NCI-H2029 (cell line): ENCODE measurements at places on chromosomes 16 and 17.

GRCh38 chr17:59845595-59846393, 46.9 kb downstream of the TUBD1 start:
- DNase-seq, result peak; percentile 96

DNA sequence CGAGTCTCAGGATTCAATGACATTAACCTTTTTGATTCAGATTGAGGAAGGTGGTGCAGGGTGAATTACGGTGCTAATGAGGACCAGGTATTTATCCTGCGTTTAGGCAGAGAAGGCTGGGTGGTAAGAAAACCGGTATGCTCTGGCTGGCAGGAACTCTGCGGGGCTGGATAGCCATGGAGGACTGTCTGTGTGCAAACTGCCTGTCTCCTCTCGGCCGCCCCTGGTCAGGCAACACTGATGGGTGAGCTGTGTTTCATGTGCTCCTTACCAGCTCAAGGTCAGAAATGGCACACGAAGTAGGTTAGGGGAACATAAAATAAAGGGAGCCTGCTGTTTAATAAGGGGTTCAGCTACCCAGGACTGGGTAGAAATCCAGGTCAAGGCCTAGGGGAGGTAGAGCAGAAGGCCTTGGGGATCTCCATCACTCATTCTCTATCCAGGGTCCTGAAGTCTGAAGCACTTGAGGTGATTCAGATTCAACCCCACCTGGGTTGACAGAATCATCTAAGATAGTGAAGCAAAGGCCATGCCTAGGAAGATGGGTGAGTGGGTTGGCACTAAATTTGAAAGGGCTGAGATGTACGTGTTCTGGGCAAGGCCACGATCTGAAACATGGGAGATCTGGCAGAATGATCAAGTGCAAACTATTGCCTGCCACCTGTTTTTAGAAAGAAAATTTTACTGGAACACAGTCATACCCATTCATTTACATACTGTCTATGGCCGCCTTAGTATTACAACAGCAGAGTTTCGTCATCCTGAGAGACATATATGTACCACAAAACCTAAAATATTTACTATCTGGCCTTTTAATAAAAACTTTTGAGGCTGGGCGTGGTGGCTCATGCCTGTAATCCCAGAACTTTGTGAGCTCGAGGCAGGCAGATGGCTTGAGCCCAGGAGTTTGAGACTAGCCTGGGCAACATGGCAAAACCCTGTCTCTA, 292.5 kb downstream of the XYLT1 start:
- DNase-seq, result no peak

DNA sequence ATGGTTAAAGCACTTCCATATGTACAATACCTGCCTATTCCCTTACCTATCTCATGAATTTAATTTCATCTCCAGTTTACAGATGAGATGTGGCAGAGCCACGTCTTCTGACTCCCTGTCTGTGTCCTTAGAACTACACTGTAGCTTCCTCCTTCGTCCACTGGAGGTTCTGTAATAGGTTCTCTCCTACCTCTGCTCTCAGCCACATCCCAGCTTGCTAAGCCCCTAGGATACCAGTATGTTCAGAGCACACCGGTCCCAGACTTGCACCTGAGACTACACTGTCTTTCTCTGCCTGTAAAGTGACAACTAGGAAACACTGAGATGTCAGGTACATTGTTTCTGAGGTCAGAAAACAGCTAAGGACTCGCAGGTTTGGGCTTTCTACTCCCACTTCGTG, 3.8 kb upstream of the RASL10B start:
- no peak for DNase-seq

DNA sequence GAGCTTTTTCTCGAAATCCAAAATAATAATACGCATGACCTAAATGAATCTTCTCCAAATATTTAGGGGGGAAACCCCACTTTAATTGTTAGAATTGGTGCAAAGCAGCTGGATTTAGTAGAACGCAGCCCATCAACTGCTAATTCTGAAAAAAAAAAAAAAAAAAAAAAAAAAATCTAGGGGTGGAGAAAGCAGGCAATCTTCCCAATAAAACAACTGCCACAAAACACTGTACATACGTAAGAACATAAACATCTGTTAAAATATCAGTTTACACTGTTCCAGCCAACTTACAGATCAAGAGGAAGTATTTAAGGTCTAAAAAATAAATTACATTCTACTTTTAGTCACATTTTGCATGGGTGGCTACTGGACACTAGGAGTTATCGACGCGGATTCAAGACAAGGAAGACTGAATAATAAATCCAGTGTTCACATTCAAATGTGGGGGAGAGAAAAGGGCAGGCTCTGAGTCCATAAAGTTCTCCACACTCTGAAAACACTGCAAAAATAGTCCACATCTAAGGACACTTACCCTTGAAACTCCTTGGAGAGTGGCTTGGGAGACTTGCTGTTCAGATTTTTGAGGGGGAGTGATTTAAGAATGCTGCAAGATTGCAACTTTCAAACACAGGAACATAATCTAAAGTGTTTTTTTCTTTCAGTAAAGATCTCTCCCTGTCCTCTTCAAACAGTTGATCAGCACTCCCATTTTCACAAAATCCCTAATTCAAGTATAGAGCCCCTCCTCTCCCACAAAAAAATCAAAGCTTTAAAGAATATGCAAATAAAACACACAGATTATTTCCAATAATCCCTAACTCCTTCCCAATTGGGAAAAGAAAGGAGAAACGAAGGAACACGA, 1.3 kb downstream of the APPBP2 start:
- DNase-seq, result no peak

- no peak for DNase-seq
These were observed 2.5 kb downstream of the VASN start for GRCh38 chr16:4373909-4374742.

DNA sequence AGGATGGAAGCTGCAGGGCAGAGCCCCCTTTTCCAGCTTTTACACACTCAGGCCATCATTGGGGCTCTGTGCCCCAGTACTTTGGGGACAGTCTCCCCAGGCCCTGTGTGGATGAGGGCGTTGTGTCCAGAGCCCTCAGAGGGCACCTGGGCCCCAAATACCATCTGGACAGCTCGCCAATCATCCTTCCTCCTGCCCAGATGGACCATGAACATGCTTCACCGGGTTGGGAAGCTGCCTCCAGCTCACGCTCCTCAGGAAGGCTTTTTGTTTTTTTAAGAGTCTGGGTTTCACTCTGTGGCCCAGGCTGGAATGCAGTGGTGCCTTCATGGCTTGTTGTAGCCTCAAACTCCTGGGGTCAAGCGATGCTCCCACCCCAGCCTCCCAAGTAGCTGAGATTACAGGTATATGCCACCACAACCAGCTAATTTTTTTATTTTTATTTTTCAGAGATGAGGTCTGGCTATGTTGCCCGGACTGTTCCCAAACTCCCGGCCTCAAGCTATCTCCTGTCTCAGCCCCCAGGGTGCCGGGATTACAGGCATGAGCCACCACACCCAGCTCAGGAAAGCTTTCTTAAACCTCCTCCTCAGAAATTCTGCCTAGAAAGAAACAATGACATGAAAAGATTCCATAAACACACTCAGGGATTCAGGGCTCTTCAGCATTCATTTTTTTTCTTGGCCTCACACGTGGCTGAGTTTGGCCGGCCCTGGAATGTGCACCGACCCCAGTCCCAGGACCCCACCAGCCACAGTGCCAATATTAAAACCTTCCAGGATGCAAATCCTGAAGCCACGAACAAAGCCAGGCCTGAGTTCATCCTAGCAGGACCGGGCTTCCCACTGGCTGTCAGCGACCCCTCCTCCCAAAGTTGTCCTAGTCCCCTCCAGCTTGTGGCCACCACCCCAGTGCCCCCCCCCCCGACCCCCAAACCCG, 27.4 kb upstream of the ZNF423 start:
- DNase-seq, result no peak

DNA sequence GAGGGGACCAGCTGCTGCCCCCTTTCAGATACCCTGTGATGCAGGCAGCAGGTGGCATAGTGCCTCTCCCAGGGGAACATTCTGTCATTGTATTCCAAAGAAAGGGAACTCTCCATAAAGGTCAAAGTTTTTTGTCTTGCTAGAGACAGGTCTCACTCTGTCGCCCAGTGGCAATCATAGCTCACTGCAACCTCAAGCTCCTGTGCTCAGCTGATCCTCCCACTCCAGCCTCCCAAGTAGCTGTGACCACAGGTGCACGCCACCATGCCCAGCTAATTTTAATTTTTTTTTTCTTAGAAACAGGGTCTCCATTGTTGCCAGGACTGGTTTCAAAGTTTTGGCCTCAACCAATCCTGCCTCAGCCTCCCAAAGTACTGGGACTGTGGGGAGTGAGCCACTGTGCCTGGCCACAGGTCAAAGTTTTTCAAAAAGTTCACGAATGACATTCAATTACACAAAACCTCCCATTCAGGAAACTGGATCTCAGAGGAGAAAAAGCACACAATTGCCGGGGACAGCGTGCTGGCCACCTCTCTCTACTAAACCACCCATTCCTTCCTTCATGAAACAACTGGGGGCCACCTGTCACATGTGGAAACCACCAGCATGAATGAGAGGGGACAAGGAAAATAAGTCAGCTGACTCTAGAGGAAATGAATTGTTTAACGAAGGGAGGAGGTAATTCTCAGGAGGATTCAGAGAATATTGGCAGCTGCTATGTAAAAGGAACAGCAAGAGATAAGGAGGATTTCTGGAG, 80.0 kb downstream of the MARCHF10 start:
- DNase-seq, result no peak
